ENCODE measurements at places on chromosomes 7 and 10.

DNA sequence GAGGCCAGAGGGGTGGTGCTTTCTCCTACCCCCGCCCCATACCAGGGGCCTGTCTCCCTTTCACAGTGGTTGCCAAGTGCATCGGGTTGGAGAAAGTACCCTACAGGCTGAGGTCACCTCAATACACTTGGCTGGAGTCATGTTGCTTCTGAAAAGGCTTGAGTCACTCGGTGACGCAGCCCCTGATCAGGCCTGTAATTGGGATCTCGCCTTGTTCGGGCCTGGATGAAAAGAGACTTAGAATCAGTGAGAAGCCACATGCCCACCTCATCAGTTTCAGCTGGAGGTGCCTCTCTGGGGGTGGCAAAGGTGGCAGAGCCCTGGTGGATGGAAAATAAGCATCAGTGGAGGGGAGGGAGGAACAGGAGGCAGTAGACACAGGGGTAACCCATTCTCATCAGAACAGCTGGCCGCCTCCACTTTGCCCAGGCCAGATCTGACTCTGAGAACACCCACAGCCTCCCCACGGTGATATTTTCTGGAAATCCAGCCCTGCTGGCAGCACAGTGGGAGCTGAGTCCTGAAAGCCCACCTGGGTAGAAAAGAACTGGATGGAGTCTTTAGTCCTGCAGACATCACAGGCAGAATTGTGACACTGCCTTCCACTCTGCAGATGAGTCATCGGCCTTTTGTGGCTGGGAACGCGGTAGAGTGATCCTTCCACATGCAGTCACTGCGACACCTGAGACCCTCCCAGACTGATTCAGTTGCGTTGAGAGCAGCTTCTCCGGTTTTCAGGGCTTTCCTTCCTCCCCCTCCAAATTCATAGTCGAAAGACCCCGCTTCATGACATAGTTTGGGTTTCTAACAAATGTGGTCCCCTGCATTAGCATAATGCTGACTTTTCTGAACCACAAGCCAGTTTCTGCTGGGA lies 108.0 kb downstream of the GRK5 start:
- peak overlapping the region; percentile 34 for H3K27ac ChIP-seq
- DNase-seq: peak; percentile 28
- no peak overlapping the region for H3K4me3 ChIP-seq
- no peaks in the 10 kb centered on the region for H3K27me3 ChIP-seq

- H3K4me1 ChIP-seq: peaks cover 7% of the 10 kb centered on the region
- no peaks in the 10 kb centered on the region for H3K27me3 ChIP-seq
- peak; percentile 68 for DNase-seq
- H3K36me3 ChIP-seq: no peaks in the 10 kb centered on the region
Observed at GRCh38 chr10:28367929-28368484, 65.1 kb upstream of the MPP7 start.

DNA sequence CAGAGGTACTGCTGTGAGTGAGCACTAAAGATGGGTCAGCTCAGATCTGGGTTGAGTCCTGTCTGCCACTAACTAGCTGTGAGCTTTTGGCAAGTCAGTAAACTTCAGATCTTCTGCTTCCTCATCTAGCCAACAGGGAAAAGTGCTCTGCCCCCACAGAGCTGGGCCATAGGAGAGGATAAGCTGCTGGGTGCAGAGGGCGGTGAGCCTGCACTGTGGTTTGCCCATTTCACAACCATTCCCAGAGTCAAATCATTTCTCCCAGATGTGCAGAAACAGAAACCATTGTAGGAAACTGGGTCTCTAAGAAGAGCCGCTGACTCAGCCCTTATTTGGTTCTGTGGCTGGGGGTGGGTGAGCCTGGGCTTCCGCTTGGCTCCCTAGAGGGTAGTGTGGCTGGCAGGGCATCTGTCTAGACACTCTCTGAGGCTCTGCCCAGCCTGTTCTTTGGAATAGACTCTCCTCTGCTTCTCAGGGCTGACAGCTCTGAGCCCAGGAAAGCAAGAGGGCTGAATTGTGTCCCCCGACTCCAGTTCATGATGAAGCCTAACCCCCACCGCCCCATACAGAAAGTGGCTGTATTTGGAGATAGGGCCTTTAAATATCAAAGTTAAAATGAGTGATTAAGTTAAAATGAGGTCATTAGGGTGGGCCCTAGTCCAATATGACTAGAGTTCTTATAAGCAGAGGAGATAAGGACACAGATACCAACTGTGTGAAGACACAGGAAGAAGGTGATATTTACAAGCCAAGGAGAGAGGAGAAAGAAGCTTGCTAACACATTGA lies 29.5 kb upstream of the ARHGAP22 start:
- H3K27me3 ChIP-seq: no peaks in the 10 kb centered on the region
- no peak overlapping the region for H3K4me3 ChIP-seq
- peak; percentile 91 for DNase-seq
- H3K36me3 ChIP-seq: no peaks in the 10 kb centered on the region

DNA sequence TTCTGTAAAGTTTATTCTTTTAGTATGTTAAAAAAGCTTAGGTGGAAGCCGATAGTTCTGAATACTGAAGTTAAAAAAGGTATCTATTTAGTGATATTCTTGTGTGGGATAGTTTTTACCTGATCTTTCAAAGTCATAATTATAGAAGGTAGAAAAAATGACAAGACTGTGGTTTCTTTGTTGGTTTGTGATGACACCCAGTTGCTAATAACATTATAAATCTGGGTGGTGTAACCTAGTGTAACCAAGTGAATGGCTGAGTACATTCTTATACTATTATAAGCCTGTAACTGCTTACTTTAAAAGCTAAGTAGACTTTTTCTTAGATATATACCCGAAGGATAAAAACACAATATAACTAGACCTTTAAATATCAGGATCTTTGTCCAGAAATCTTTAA lies 2.3 kb downstream of the CDK13 start:
- 0 out of 2 replicates have a peak, but pooled peaks cover 6% of the 10 kb centered on the region for H3K36me3 ChIP-seq
- no peaks in the 10 kb centered on the region for H3K27me3 ChIP-seq
- no peak for DNase-seq
- peak overlapping the region; percentile 93 for H3K4me3 ChIP-seq
- peak overlapping the region; percentile 98 for H3K27ac ChIP-seq

- H3K36me3 ChIP-seq: no peaks in the 10 kb centered on the region
- H3K4me3 ChIP-seq: no peak overlapping the region
- no peaks in the 10 kb centered on the region for H3K4me1 ChIP-seq
- no peaks in the 10 kb centered on the region for H3K27me3 ChIP-seq
- no peak for DNase-seq
- H3K27ac ChIP-seq: no peak overlapping the region
Observed at GRCh38 chr10:119198438-119198837, 8.9 kb upstream of the GRK5 start.

DNA sequence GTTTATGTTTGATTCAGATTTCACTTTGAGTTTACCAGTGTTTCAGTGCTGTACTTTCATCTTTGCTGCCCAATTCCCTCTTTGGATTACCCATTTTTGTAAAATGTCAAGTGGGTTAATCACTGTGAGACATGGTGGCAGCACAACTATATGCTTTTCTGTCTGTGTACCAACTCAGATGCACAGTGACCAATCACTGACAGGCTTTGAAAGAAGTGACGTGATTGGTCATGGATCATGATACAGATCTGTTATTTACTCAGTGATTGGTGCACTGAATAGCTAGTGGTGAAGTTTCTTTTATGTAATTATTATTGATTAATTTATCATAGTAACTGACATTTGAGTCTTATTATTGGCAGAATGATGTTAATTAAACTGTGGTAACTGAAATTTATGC lies 126.9 kb downstream of the SDK1 start:
- H3K36me3 ChIP-seq: no peaks in the 10 kb centered on the region
- H3K27ac ChIP-seq: no peak overlapping the region
- no peaks in the 10 kb centered on the region for H3K4me1 ChIP-seq
- no peak for DNase-seq

- no peaks in the 10 kb centered on the region for H3K36me3 ChIP-seq
Observed at GRCh38 chr10:101858723-101859500, 15.3 kb upstream of the KCNIP2 start.

GRCh38 chr10:92278996-92279696 lies 11.7 kb downstream of the CPEB3 start:
- DNase-seq: no peak
- H3K36me3 ChIP-seq: no peaks in the 10 kb centered on the region
- H3K27ac ChIP-seq: no peak overlapping the region
- no peaks in the 10 kb centered on the region for H3K27me3 ChIP-seq

DNA sequence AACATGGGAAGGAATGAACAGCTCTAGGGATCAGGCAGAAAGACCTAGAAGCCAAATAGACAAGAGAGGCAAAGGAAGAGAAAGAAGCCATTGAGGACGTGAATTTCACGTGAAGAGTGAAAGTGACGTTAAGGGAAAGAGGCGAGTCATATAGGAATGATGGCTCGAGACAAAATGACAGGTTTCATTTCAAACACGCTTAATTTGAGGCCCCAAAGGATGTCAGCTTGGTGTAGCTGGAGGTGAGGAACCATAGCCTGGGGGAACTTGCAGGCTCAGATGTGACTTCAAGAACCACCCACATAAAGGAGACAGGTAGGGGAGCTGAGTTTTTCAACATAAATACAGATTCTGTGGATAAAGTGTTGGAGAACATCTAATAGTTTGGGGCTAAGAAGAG lies 84.3 kb upstream of the ATP6V0A4 start:
- H3K4me3 ChIP-seq: no peak overlapping the region
- no peak for DNase-seq
- no peaks in the 10 kb centered on the region for H3K4me1 ChIP-seq
- H3K36me3 ChIP-seq: no peaks in the 10 kb centered on the region

- H3K4me3 ChIP-seq: no peak overlapping the region
- no peaks in the 10 kb centered on the region for H3K36me3 ChIP-seq
- no peak for DNase-seq
- H3K4me1 ChIP-seq: no peaks in the 10 kb centered on the region
- no peaks in the 10 kb centered on the region for H3K27me3 ChIP-seq
Observed at GRCh38 chr7:42693722-42694121, 218.1 kb downstream of the C7orf25 start.

DNA sequence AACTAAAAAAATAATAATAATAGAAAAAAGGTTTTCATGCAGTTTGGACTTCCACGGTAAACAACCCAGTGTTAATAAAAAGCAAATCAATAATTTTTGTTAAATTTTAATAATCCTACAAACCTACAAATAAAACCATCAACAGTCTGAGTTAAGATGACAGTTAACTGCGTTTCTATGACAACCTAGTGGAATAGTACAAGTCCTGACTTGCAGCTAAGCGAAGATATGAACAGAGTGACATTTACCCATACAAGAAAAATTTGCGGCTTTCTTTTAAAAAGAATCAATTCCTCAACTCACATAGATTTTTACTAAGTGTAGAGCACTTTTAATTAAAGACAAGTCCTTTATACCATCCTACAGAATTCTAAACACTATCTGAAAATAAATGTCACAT lies 35.6 kb downstream of the VPS41 start:
- no peaks in the 10 kb centered on the region for H3K27me3 ChIP-seq
- no peaks in the 10 kb centered on the region for H3K36me3 ChIP-seq
- H3K27ac ChIP-seq: no peak overlapping the region
- peaks cover 6% of the 10 kb centered on the region for H3K4me1 ChIP-seq

DNA sequence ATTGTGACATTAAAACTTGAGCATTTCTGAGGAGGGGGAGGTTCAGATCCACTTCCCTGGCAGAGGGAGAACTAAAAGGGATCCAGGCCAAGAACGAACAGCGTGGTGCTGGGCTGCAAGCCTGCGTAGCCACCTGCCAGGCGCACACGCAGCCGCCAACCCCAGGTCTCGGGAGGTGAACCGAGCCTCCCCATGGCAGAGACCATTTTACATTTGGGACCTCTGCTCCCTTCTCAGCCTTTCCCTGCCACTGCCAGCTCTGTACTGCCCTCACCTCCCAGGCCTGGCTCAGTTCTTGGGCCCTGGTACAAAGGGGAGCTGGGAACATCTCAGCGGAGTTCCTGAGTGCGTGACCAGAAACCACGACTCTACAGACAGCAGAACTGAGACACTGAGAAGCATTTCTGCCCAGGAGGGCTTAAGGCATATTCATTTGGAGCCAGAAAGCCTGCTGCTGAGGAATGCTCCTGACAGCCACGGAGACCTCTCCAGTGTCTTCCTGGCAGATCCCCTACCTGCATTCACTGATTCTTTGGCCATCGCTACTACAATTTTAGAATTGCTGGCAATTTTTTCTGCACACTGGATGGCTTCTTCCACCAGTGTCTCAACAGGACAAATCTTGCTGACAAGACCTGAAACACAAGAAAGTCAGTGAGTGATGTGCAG lies 7.6 kb downstream of the ECHS1 start:
- H3K4me3 ChIP-seq: no peak overlapping the region
- H3K27me3 ChIP-seq: no peaks in the 10 kb centered on the region
- peaks cover 18% of the 10 kb centered on the region for H3K4me1 ChIP-seq
- H3K27ac ChIP-seq: no peak overlapping the region
- peaks cover 5% of the 10 kb centered on the region for H3K36me3 ChIP-seq

- H3K4me3 ChIP-seq: no peak overlapping the region
- no peak overlapping the region for H3K27ac ChIP-seq
- DNase-seq: no peak
- no peaks in the 10 kb centered on the region for H3K4me1 ChIP-seq
- no peaks in the 10 kb centered on the region for H3K36me3 ChIP-seq
- H3K27me3 ChIP-seq: no peaks in the 10 kb centered on the region
Observed at GRCh38 chr7:139744768-139745677, 32.8 kb downstream of the HIPK2 start.

DNA sequence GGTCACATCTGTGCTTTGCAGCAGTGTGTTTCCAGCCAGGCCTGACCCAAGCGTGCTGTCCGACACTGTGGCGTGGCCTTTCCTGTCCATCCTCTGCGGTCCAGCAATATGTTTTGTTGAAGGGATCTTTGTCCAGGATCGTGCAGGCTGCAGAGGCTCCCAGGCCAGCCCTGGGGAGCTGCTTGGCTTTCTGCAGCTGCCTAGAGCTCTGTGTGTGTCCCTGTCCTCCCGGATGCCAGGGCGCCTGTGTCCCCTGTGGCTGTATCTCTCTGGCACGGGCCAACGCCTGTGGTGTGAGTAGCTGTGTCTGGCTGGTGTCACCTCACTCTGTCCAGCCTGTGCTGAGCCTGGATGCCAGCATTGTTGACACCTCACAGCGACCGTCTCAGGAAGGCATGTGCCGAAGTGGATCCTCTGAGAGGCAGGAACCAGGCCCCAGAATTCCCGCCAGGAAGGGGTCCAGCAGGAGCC lies 94.5 kb downstream of the INPP5A start:
- no peaks in the 10 kb centered on the region for H3K36me3 ChIP-seq
- H3K4me3 ChIP-seq: no peak overlapping the region
- no peak overlapping the region for H3K27ac ChIP-seq
- DNase-seq: no peak
- no peaks in the 10 kb centered on the region for H3K27me3 ChIP-seq

GRCh38 chr7:157263156-157263555 lies 73.6 kb upstream of the DNAJB6 start:
- H3K27ac ChIP-seq: no peak overlapping the region
- H3K4me3 ChIP-seq: no peak overlapping the region
- peaks cover 30% of the 10 kb centered on the region for H3K36me3 ChIP-seq
- no peaks in the 10 kb centered on the region for H3K4me1 ChIP-seq
- H3K27me3 ChIP-seq: no peaks in the 10 kb centered on the region
- no peak for DNase-seq

- DNase-seq: no peak
- no peaks in the 10 kb centered on the region for H3K4me1 ChIP-seq
- no peaks in the 10 kb centered on the region for H3K27me3 ChIP-seq
- H3K36me3 ChIP-seq: no peaks in the 10 kb centered on the region
- no peak overlapping the region for H3K27ac ChIP-seq
- no peak overlapping the region for H3K4me3 ChIP-seq
Observed at GRCh38 chr7:8714791-8715190, 281.4 kb downstream of the NXPH1 start.
